ENCODE measurements at places on chromosomes 7 and 10. TPM values are rescaled to one million over a fixed set of nuclear protein-coding genes. Genes with fewer than 3 reads are reported as not detected.

- DNase-seq, result peak; percentile 42
These were observed 906 bp downstream of the DKK1 start for GRCh38 chr10:52314822-52315552.

DNA sequence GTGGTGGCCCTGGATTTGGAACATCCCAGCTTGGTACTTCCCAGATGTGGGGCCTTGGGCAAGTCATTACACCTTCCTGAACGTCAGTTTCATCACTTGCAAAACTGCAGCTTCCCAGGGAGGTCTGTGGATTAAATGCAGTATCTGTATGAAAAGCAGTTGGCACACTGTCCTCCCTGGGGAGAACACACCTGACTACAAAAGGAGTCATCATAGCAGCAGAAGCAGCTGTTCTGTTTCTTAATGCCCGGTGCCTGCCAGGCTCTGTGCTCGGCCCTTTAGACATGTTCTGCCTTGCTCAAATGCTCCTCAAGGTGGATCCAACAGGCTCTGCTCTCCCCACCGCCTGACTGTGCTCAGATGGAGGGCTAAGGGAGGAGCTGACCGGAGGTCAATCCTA lies 31.0 kb downstream of the CDCA7L start:
- DNase-seq, result no peak

Gene ANXA8
- total RNA-seq, result 10.1 TPM

Gene FAM13C
- total RNA-seq, result 0.46 TPM

Gene POLR1F
- total RNA-seq, result 61.2 TPM

Gene ACTR3C
- total RNA-seq, result 0.06 TPM

- no peak for DNase-seq
These were observed 2.0 kb upstream of the RNF32 start for GRCh38 chr7:156638443-156639077.

GRCh38 chr10:71899665-71900412 lies 48.8 kb upstream of the PSAP start:
- DNase-seq, result no peak

- DNase-seq, result peak; percentile 5
These were observed 37.0 kb upstream of the PDCD4 start for GRCh38 chr10:110834629-110835301.

Gene HNRNPH3
- 35.5 TPM for total RNA-seq

DNA sequence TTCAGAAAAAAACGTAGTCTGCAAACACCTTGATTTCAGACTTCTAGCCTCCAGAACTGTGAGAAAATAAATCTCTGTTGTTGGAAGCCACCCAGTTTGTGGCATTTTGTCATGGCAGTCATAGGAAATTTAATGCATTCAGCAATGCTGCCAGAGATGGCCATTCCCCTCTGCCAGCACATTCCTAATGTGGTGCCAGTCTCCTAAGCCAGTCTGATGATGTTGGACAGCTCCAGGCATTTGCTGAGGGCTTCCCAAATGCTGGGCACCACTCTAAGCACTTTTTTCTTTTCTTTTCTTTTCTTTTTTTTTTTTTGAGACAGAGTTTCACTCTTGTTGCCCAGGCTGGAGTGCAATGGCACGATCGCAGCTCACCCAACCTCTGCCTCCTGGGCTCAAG lies 666.7 kb upstream of the C7orf33 start:
- no peak for DNase-seq

Gene TBC1D12
- total RNA-seq, result 8.1 TPM

Gene ZPBP
- total RNA-seq, result not detected

All from Daoy (cell line).